Inflammatory macrophage (primary cell): ENCODE measurements at places on chromosomes 2 and 18.
A peak's percentile ranks its signal among the peaks of the same experiment; 100 is the strongest.

DNA sequence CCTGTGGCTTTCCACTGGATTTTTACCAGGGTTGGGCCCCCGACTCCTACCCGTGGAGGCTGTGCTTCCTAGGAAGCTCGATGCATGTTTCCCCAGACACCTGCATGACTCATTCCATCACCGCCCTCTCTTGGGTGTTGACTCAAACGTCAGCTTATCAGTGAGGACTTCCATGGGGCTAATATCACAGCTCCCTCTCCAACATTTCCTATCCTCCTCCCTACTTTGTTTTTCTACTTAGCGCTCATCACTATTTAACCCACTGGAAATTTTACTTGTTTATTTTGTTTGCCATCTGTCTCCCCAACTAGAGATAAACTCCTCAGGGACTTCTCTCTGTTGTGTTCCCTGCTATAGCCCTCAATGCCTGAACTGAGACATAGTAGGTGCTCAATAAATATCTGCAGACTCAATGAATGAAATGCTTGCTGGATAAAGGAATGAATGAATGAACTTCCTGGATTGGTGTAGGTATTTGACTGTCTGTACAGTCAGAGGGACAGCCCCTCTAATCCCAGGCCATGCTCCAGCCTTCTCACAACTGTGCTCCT lies 89.7 kb upstream of the MSH2 start:
- no peak for DNase-seq

- DNase-seq, result no peak
Observed at GRCh38 chr2:23273786-23274185, 111.2 kb upstream of the KLHL29 start.

- no peak for DNase-seq
Observed at GRCh38 chr18:71028285-71028762, 739.5 kb downstream of the SOCS6 start.

GRCh38 chr2:238509151-238509835 lies 82.6 kb downstream of the ASB1 start:
- no peak for DNase-seq

GRCh38 chr2:173963323-173963816 lies 1.8 kb downstream of the SP3 start:
- DNase-seq, result peak; percentile 79

- DNase-seq, result no peak
Observed at GRCh38 chr2:86617153-86617552, 6.5 kb downstream of the RNF103 start.

DNA sequence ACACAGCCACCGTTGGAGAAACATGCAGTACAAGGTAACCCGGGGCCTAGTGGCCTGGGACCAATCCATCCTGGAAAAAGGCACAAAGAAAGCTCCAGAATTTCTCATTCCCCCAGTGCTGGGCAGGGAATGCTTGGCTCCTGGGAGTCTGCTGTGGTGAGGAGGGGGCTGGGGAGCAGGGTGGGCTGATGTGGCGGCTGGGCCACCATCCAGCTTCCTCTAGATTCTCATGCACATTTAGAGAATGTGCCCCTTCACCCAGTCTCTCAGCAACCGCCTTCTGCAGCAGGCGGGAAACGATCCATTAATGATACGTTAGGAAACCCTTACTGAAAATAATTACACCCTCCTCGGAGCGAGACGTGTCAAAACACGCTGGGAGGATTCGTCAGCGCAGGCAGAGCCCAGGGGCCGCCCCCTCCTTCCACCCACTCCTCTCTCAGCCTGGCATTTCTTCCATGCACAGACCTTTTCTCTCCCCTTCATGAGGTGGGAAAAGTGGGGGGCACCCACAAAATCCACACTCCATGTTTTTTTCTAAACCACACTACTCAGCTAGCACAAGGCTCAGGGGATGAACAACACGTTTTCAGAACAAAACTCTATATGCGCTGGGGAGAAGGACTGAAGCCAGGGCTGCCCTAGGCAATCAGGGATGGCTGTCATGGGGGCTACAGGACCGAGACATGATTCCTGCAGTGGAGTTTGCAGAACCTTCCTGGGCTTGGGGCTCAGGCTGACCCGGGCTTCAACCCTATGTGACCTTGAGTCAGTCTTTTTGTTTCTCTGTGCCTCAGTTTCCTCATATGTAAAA lies 56.1 kb upstream of the SMAD7 start:
- no peak for DNase-seq

- peak; percentile 36 for DNase-seq
Observed at GRCh38 chr18:11851806-11852337, 659 bp downstream of the CHMP1B start.

DNA sequence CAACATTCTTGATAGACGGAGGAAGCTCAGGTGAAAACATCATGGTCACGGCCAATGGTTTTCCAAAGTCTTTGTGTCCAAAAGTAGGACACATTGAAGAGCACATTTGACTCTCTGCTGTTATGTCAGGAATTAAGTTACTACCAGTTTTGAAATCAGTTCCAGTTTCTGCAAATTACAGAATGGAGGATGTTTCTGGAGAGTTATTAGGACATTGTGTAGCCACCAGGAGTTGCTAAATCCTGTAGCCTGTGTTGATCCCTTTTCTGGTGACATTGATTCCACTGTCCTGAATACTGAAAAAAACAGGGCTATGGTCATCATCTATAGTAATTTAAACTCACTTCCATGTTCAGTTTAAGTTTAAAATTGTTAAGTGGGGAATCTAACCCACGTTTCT lies 15.3 kb downstream of the UPP2 start:
- peak; percentile 47 for DNase-seq

GRCh38 chr2:136005462-136006196 lies 20.2 kb upstream of the DARS1 start:
- no peak for DNase-seq

DNA sequence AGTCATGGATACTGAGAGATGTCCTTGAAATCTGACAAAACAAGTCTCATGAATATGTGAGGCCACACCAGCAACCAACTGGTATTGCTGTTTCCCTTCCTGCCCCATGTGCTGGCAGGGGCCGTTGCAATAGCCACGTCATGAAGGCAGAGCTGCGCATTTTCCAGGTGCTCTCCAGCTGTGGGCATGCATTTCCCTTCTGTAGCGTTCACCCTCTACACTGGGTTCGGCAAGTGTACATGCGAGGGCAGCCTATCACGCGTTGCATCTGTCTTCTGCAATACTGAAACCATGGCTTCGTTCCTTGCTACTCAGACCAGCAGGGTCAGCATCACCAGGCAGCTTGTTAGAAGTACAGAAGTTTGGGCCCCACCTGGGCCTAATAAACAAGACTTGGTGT lies 17.4 kb downstream of the ARL4C start:
- no peak for DNase-seq

- no peak for DNase-seq
Observed at GRCh38 chr2:144084114-144084661, 435.7 kb downstream of the ZEB2 start.

- DNase-seq, result no peak
Observed at GRCh38 chr2:174607989-174608865, 10.6 kb upstream of the WIPF1 start.

GRCh38 chr2:196984903-196985302 lies 58.4 kb upstream of the PGAP1 start:
- no peak for DNase-seq

DNA sequence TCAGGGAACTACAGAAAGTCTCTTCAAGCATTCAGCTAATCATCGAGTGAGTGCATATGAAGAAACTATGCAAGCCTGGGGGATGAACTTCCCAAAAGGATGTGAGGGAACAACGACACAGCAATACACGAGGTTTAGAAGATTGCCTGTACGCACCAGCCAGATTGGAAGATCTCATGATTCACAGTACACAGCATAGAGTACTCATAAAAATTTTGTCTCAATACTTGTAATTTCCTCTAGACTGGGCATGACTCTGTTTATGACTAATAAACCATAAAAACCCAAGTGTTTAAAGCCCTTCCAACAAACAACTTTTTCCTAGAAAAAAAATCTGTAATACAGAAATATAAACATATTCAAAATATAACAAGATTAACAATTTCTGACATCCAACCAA lies 279.7 kb downstream of the KCNJ3 start:
- DNase-seq, result peak; percentile 2

GRCh38 chr18:61984349-61984748 lies 91.5 kb upstream of the RNF152 start:
- no peak for DNase-seq

DNA sequence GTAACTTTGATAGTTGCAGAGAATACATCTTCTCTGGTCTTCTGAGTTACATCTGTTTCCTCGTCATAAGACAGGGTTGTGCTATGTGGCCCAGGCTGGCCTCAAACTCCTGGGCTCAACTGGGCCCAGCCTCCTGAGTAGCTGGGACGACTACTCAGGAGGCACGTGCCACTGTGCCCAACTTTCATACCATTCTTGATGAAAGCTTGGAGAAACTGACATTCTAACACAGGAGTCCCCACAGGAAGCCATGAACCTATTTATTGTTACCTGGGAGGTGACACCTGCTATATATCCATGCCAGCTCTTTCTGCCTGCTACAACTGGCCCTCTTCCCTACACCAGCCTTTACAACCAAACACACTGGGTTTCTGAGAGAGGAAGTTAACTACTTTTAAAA lies 19.1 kb downstream of the EIF2AK3 start:
- no peak for DNase-seq

GRCh38 chr2:43426305-43427031 lies 169.4 kb downstream of the THADA start:
- DNase-seq, result peak; percentile 94

DNA sequence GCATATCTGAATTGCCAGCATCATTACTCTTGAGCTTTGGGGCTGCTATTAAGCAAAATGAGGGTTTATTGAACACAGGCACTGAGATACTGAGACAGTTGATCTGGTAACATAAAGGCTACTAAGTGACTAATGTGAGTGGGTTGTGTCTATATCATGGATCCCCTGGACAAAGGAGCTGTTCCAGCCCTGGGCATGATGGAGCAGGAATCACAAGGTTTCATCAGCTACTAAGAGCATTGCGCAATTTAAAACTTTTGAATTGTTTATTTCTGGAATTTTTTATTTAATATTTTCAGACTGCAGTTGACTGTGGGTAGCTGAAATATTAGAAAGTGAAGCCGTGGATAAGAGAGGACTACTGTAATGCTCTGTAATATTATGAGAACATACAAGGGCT lies 73.5 kb downstream of the MGAT5 start:
- no peak for DNase-seq

DNA sequence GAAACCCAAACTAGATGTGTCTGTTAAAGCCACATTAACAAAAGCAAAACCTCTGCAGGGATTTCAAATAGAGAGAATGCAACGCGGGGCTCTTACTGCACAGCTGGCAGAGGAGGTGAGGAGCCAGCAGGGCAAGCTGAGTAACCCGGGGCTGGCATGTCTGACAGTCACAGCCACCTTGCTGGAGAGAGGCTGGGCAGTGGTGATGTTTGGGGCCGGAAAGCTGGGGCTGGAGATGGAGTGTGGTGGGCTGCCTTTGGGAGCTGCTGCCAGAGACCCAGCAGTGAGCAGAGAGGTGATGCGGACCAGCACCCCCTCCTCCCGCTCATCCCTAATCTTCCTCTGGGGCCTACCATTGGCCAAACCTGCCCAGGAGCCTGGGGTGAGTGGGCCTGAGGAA lies 204.5 kb upstream of the ARL4C start:
- no peak for DNase-seq

DNA sequence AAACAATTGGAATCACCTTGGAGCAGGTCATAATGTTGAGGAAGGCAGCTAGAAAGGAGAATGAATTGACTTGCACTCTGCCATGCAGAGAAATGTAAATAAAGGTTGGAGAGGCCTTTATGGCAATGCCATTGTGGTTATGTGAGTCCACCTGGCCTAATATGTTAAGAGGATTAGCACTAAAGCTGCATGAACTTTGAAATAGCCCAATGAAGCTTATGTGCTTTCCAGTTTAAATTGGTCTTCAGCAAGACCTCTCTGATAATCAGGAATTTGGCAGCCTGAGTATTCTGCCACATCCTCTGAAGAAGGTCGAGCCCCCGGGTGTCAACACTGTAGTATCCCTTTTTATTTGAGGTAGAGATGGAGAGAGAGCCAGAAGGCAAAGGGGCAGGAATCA lies 464.9 kb downstream of the CDH2 start:
- no peak for DNase-seq

- no peak for DNase-seq
Observed at GRCh38 chr18:43661570-43661969, 384.3 kb upstream of the SYT4 start.

GRCh38 chr18:76252880-76253279 lies 242.2 kb downstream of the ZNF516 start:
- no peak for DNase-seq

GRCh38 chr2:61619561-61619960 lies 81.4 kb upstream of the XPO1 start:
- no peak for DNase-seq

GRCh38 chr2:121562269-121563176 lies 31.8 kb downstream of the RNU4ATAC start:
- no peak for DNase-seq

GRCh38 chr18:36593001-36593400 lies 235.8 kb downstream of the TPGS2 start:
- DNase-seq, result no peak

- DNase-seq, result no peak
Observed at GRCh38 chr18:3713708-3714107, 263.7 kb downstream of the TGIF1 start.

DNA sequence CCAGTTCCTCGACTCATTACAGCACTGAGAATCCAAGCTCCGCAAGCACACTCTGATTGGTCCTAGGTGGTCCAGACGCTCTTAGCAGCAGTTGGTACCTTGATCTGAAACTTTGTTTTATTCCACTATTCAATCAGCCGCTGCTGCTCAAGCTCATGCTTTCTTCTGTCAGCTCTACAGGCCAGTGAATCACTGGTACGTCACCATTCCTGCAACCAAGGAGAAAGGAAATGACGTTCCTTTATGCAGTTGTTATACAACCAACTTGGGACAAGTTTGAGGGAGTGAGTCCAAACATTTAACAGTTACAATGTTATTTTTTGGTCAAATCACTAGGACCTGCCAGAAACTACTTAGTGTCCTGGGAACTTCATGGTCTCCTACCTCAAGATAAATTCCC lies 398.8 kb upstream of the TMEFF2 start:
- no peak for DNase-seq

DNA sequence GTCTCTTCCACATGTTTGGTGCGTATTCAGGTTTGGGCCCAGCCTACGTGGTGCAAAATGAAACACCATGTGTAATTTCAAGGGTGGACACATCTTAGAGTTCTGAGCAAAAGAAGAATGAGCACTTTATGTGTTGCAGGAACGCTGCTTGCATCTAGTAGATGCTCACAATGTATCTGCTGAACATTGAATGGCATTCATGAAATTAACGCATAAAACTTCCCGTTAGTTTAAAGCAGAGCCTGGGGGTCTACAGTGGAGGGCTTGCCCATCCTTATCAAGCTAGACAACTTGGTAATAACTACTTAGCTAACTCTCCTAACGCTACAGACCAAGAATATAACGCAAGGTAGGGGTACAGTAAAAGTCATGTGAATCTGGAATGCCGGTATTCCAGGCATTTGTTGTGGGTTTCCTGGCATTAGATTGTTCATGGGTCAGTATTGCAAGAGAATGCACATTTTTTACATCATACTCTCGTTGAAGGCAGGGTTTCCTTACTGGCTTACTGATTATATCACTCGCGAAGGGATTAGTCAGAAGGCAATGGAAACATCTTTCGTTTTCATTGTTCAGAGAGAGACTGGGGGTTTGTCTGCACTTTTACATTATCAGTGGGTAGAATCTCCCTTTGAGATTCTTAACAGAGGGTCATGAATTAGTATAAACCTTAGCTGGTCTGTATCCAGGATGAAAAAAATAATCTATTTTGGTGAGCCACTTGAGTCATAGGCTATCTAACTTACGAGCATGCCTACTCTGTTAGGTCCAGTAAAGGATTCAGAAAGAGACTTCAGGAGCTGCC lies 229.5 kb upstream of the EPAS1 start:
- no peak for DNase-seq
